ENCODE measurements at places on chromosomes 6 and 20. TPM values are rescaled to one million over a fixed set of nuclear protein-coding genes. Genes with fewer than 3 reads are reported as not detected.

The SUMO4 gene
- 0.42 TPM for total RNA-seq

GRCh38 chr6:84635081-84635761 is 129.2 kb downstream of the TBX18 start:
- no peak for DNase-seq

The RUNX2 gene
- 0.47 TPM for total RNA-seq

- DNase-seq: no peak
Measured at GRCh38 chr6:142469220-142469619, 167.4 kb downstream of the ADGRG6 start.

The TMEM74B gene
- 0.90 TPM for total RNA-seq

- DNase-seq: no peak
Measured at GRCh38 chr6:93575495-93576267, 156.3 kb upstream of the EPHA7 start.

The RNF146 gene
- 80.9 TPM for total RNA-seq

GRCh38 chr6:16901782-16902181 is 140.5 kb upstream of the ATXN1 start:
- no peak for DNase-seq

GRCh38 chr6:36863670-36864540 is 10.7 kb downstream of the PPIL1 start:
- no peak for DNase-seq

DNA sequence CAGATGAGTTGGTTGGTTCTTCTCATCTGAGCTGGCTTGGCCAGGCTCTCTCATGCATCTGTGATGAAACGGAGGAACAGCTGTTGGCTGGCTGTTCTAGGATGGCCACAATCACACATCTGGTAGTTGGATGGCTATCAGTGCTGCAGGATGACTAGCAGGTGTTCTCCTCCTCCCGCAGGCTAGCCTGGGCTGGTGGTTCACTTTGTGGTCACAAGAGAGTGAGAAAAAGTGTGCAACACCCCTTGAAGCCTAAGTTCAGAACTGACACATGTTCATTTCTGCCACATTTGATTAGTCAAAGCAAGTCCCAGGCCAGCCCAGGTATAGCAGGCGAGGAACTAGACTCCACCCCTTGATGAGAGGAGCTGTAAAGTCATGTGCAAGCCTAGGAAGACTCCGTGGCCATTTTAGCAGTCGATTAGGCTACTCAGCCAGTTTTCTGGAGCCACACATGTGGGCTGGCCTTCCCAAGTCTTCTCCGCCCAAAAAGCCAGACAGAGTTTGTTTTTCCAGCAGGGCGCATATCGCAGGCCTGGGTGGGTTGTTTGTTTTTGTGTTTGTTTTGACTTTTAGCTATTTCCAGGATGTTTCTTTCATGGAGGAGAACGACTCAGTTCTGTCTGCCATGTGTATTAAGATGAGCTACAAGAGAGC is 120.8 kb downstream of the ISM1 start:
- no peak for DNase-seq

- DNase-seq: no peak
Measured at GRCh38 chr20:21156266-21156665, 30.4 kb downstream of the KIZ start.

The KCNB1 gene
- total RNA-seq: 44.0 TPM

DNA sequence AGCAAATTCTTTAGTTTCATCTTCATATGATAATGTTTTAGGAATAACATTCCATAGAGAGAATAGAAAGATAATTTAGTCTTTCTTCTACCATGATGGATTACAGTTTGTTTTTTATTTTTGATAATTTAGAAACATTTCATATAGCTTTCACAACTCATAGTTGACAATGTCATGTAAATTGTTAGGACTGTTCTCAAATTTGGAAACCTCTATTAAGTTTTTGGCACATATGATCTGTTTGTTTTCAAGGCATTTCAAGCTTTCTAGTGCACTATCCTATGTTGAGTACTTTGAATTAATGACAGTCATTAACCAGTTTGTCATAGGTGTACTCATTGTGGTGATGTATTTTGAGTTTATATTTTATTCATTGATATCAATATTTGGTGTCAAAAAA is 10.7 kb upstream of the TFB1M start:
- DNase-seq: no peak

Data from psoas muscle (tissue), 8 donors.